Adipose tissue (tissue), 3 donors: ENCODE measurements at places on chromosomes 13 and 19. TPM values are rescaled to one million over a fixed set of nuclear protein-coding genes. Genes with fewer than 3 reads are reported as not detected.

Gene NKPD1
- 0.05 TPM for polyA plus RNA-seq

Gene S1PR5
- not detected for polyA plus RNA-seq

Gene LILRA1
- 1.3 TPM for polyA plus RNA-seq

Gene MCEMP1
- polyA plus RNA-seq, result 36.0 TPM

Gene OR1M1
- polyA plus RNA-seq, result not detected
